ENCODE measurements at places on chromosomes 16 and 17.

GRCh38 chr17:349666-350065 lies 2.9 kb downstream of the RPH3AL start:
- DNase-seq: no peak

GRCh38 chr17:49031965-49032928 lies 35.1 kb downstream of the IGF2BP1 start:
- DNase-seq: peak; percentile 82

DNA sequence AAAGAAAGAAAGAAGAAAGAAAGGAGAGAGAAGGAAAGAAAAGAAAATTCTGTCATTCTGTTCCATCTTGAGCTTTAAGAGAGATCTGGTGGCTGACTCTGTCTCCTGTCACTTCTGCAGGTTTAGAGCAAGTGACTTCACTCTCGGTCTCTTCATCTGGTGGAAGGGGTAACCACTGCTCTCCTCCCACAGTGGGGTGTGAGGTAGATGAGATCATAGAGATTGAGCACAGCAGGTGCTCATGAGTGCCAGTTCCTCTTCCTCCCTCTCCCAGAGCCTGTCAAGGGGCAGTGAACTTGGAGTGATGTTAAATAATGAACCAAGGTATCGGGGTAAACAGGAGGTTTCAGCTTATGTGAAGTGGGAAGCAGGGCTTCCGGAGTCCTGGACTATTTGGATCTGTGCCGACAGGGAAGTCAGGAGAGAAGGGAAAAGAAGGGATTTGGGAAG lies 47.7 kb downstream of the BEAN1 start:
- DNase-seq: no peak

DNA sequence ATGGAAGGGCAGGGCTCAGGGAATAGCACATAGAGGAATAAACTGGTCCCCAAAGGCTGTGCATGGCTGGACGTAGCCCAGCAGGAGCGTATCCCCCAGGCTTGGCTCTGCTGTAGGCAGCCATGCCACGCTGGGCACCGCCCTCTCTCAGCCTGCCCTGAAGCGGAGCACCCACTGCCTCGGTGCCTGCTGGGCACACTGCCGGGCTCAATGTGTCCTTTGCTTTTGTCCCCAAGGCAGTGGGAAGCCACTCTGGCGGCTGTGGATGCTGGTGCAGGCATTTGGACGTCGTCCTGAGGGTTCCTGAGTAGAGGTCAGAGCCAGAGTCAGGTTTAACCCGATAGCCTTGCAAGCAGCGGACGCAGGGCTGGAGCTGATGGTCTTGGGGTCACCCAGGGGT lies 141.0 kb downstream of the ENGASE start:
- DNase-seq: no peak

DNA sequence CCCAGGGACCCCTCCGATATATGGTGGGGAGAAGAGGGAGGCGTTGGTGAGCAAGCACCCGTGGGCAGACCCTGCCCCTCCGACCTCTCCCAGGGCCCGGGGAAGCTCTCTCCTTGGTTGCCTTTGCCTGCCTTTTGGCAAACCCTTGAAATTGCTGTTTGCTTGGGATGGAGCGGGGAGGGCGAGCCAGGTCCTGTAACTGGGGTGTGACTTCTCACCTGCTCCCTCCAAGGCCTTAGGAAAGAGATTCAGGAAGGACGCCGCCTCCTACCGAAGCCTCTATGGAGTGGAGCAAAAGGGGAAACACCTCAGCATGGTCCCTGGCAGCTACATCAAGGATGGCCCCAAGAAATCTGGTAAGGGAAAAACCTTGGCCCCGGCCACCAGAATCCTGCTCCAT lies 4.6 kb downstream of the C16orf78 start:
- no peak for DNase-seq

GRCh38 chr17:4482338-4483011 lies 16.2 kb upstream of the SPNS2 start:
- no peak for DNase-seq

DNA sequence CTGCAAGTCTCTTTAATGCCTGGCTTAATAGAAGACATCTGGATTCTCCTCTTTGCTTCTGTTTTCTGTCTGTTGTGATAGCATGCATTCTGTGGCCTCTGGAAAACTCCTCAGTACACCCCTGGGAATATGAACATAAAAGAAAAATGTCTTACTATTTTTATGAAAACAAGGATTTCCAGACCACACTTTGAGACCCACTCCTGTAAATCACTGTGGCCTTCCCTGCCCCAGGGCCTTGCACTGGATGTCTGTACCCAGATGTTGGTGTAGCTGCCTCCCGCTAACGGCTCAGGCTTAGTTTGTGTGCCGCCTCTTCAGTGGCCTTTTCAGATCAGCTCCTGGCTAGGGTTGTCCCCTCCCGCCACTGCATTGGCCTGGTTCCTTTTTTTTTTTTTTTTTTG lies 126.6 kb downstream of the SOCS1 start:
- no peak for DNase-seq

DNA sequence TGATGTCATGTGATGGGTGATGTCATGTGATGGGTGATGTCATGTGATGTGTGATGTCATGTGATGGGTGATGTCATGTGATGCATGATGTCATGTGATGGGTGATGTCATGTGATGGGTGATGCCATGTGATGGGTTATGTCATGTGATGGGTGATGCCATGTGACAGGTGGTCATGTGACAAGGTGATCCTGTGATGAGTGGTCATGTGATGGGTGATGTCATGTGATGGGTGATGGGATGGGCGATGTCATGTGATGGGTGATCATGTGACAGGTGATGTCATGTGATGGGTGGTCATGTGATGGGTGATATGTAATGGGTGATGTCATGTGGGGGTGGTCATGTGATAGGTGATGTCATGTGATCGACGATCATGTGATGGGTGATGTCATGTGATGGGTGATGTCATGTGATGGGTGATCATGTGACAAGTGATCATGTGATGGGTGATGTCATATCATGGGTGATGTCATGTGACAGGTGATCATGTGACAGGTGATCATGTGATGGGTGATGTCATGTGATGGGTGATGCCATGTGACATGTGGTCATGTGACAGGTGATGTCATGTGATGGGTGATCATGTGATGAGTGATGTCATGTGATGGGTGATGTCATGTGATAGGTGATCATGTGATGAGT lies 17.2 kb downstream of the CD300LB start:
- no peak for DNase-seq

- DNase-seq: no peak
These were observed 13.8 kb downstream of the PKD1 start for GRCh38 chr16:2121853-2122252.

GRCh38 chr16:57020651-57021050 lies 31.3 kb downstream of the NLRC5 start:
- DNase-seq: no peak

DNA sequence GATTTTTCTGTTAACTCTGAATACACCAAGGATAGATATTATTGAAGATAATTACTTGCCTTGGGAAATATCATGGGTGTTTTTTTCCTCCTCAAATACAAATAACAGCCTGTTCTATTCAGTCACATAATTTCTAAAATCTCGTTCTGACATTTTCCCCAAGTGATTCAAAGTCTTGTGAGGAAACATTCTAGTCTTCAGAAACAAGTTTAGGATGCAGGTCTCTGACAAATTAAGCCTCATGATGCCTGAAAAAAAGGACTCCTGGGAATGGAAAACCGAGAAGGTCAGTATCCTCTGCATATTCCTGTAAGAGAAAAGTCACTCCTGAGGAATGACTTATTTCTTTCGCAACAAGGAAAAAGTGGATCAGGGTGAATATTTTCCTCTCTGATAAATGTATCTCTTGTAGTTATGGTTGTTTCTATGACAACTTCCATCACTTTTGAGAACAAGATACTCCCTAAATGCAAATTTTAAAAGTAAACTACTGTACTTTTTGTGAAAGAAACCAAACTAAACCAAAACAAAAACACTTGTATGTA lies 384.6 kb downstream of the CNTNAP4 start:
- no peak for DNase-seq

GRCh38 chr17:20997711-20998570 lies 44.9 kb downstream of the USP22 start:
- no peak for DNase-seq

- no peak for DNase-seq
These were observed 9.7 kb downstream of the IRX6 start for GRCh38 chr16:55333684-55334083.

GRCh38 chr17:83185023-83186002 lies 105.9 kb downstream of the METRNL start:
- no peak for DNase-seq
